ENCODE measurements at places on chromosomes 12 and 14.

DNA sequence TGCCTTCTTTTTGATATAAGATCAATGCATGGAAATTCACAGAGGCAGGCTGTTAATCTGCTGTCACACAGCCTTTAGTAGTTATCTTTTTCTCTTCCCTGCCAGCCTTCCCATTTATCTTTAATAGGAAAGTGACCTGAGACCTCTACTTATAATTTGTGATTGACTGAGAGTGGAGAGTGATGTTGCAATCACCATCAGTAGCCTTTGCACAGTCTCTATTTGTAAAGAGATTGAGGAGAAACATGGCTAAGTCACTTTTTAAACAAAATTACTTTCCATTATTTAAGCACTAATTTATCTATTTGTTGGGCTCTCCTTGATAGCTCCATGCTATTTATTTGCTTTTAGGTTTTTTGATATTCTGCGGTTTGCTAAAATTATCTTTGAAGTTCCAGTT is 19.9 kb downstream of the LMNTD1 start:
- DNase-seq: no peak

DNA sequence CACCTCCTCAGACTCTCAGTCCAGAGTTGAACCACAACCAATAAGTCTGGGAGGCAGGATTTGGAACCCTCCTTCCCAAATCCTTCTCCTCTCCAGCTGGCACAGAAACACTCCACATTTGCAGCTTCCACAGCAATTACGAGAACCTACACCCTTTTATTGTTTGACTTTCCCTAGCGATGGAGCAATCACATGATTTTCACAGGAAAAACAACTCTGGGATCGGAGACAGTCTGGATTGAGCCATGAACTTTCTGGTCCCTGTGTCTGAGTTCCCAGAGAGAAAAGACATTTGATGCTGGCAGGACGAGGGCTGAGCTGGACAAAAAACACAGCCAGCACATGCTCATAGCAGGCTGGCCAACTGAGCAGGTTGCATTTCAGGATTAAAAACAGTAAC is 49.0 kb upstream of the STON2 start:
- DNase-seq: no peak

DNA sequence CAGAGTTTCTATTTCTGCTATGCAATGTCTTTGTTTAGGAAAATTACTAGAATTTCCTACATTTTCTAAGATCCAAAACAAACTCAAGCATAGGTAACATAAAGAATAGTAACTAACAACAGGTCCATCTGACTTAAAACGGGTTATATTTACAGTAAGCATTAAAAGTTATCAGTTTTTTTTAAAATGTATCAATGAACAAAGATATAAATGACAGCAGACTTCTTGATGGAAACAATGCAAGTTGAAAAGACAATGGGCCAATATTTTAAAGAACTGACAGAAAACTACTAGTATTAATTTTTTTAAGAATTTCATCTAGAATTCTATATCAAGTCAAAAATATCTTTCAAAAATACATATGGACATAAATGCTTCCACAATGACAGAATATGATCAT is 367.1 kb upstream of the MGAT4C start:
- no peak for DNase-seq

DNA sequence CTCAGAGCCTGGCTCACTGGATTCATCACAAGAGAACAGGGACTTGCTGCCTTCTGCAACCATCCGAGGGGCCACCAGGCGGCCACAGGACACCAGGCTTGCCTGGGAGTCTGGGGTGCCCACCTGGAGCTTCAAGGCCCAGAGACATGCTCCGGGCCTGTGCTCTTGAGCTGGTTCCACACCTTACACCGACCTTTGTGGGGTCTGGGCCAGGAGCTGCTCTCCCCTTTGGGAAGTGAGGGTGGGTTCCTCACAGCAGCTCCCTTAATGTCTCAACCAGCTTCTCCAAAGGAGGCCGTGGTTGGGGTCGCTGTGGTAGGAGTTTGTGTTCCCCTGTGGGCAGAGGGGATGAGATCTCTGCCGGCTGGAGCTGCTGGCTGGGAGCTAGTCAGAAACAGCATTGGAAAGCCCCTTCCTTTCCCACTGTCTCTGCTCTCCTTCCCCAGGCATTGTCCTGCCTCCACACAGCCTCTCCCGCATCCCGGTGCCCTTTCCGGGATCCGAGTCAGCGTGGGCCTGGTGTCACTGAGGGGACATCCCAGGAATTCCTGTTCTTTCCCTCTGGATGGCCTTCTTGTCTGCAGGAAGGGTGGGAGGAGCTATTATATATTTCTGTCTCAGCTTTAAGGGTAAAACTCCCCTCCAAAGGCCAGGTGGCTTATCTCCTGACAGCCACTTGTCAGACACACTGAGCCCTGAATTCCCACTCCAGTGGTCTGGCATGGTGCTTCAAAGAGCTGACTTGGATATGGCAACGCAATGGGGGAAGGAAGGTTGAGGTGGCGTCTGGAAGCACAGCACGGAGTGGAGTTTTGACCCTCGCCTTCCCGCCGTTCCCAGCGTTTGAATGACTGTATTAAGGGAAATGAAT is 5.1 kb upstream of the PAPLN start:
- DNase-seq: peak; percentile 57

- peak; percentile 94 for DNase-seq
Measured at GRCh38 chr14:20455355-20456300, 602 bp downstream of the APEX1 start.
